Foreskin keratinocyte (primary cell): ENCODE measurements at places on chromosomes 16 and 17. TPM values are rescaled to one million over a fixed set of nuclear protein-coding genes. Genes with fewer than 3 reads are reported as not detected.

ABCA6 gene
- 0.07 TPM in 1 of 2 replicates, not detected in the other for total RNA-seq

MYH2 gene
- total RNA-seq, result 0.03 TPM in 1 of 2 replicates, not detected in the other

SUZ12 gene
- 29.9 and 34.7 TPM in 2 replicates for total RNA-seq

PABPN1L gene
- not detected in 2 replicates for total RNA-seq

CD300LG gene
- total RNA-seq, result not detected in 2 replicates

BIRC5 gene
- total RNA-seq, result 54.7 and 69.5 TPM in 2 replicates

LITAFD gene
- total RNA-seq, result not detected in 2 replicates

KRTAP4-9 gene
- not detected in 2 replicates for total RNA-seq

TSPAN10 gene
- 0.67 and 0.71 TPM in 2 replicates for total RNA-seq

CX3CL1 gene
- total RNA-seq, result 0.54 and 0.74 TPM in 2 replicates

PYY gene
- total RNA-seq, result not detected in 2 replicates

CHP2 gene
- total RNA-seq, result not detected in 2 replicates

LRRC75A gene
- not detected in 2 replicates for total RNA-seq

TBC1D3I gene
- total RNA-seq, result 0.10 TPM in 1 of 2 replicates, not detected in the other

KCNJ2 gene
- total RNA-seq, result 0.10 and 0.28 TPM in 2 replicates

TCAP gene
- total RNA-seq, result 0.18 and 0.31 TPM in 2 replicates

OTOP2 gene
- total RNA-seq, result not detected in 2 replicates

NPIPB5 gene
- 42.6 and 49.4 TPM in 2 replicates for total RNA-seq

CBX2 gene
- total RNA-seq, result 5.9 and 6.9 TPM in 2 replicates

ABCC11 gene
- 0.10 and 0.11 TPM in 2 replicates for total RNA-seq

ABCA8 gene
- total RNA-seq, result not detected in 2 replicates

MPO gene
- not detected in 2 replicates for total RNA-seq

FBXO39 gene
- total RNA-seq, result 0.25 and 0.92 TPM in 2 replicates

KRT12 gene
- total RNA-seq, result not detected in 2 replicates

ELMO3 gene
- 35.7 and 41.2 TPM in 2 replicates for total RNA-seq

RPTOR gene
- total RNA-seq, result 25.3 and 27.3 TPM in 2 replicates

LPO gene
- total RNA-seq, result not detected in 2 replicates

KRTAP4-1 gene
- total RNA-seq, result not detected in 2 replicates

DPH1 gene
- total RNA-seq, result 23.3 and 24.0 TPM in 2 replicates

GDPD3 gene
- 0.60 and 0.78 TPM in 2 replicates for total RNA-seq
